ENCODE measurements at places on chromosomes 2 and 18.

DNA sequence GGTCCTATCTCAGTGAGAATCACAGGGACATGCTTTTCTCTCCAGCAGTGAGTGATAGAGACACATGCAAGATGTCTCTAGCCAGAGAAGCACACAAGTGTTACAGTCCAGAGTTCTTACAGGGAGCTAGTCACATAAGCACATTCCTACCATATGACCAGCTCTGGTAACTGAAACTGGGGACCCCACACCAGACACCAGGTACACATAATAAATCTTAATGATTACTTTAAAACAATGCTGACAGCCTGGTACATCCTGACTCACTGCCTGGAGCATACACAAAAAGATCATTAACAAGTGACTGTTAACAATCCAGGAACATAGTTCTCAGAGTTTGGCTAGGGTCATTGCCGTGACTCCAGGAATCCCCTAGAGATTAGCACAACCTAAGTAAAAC lies 53.6 kb downstream of the GALNT1 start:
- H3K36me3 ChIP-seq: no peaks in the 10 kb centered on the region
- H3K4me1 ChIP-seq: no peaks in the 10 kb centered on the region
- DNase-seq: no peak
- H3K4me3 ChIP-seq: no peak overlapping the region
- H3K27me3 ChIP-seq: no peaks in the 10 kb centered on the region

- no peak overlapping the region for H3K4me3 ChIP-seq
- no peaks in the 10 kb centered on the region for H3K4me1 ChIP-seq
- no peak for DNase-seq
- peaks cover 93% of the 10 kb centered on the region for H3K36me3 ChIP-seq
- H3K27me3 ChIP-seq: no peaks in the 10 kb centered on the region
These were observed 51.0 kb downstream of the ACTR3 start for GRCh38 chr2:113940891-113941290.

GRCh38 chr2:179518830-179519229 lies 254.2 kb upstream of the SESTD1 start:
- no peak overlapping the region for H3K4me3 ChIP-seq
- no peak overlapping the region for H3K27ac ChIP-seq
- H3K27me3 ChIP-seq: no peaks in the 10 kb centered on the region
- no peaks in the 10 kb centered on the region for H3K4me1 ChIP-seq
- H3K36me3 ChIP-seq: no peaks in the 10 kb centered on the region

GRCh38 chr2:61670591-61671501 lies 132.7 kb upstream of the XPO1 start:
- H3K4me3 ChIP-seq: peak overlapping the region; percentile 79
- DNase-seq: no peak
- H3K36me3 ChIP-seq: no peaks in the 10 kb centered on the region
- H3K27me3 ChIP-seq: no peaks in the 10 kb centered on the region
- peaks cover 8% of the 10 kb centered on the region for H3K4me1 ChIP-seq
- H3K27ac ChIP-seq: peak overlapping the region; percentile 43

DNA sequence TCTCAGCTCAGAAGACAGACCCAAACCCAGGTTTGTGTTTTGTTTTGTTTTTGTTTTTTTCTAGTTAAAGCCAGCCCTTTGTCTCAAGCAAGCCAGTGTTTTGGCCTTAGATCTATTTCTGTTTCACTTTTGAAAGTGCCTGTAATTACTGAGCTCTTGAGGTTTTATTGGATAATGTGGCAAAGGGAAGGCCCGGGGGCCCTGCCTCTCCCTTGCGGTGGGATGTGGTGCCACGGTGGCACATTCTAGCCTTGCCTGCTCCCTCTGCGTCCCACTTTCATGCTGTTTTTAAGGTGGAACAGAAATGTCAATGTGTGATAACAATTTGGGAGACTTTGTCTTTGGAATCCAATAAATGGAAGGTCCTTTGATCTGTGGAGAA lies 2.5 kb downstream of the HPCAL1 start:
- H3K4me1 ChIP-seq: peaks cover 61% of the 10 kb centered on the region
- peak; percentile 70 for DNase-seq
- no peaks in the 10 kb centered on the region for H3K27me3 ChIP-seq
- H3K36me3 ChIP-seq: peaks cover 2% of the 10 kb centered on the region
- H3K4me3 ChIP-seq: peak overlapping the region; percentile 87

DNA sequence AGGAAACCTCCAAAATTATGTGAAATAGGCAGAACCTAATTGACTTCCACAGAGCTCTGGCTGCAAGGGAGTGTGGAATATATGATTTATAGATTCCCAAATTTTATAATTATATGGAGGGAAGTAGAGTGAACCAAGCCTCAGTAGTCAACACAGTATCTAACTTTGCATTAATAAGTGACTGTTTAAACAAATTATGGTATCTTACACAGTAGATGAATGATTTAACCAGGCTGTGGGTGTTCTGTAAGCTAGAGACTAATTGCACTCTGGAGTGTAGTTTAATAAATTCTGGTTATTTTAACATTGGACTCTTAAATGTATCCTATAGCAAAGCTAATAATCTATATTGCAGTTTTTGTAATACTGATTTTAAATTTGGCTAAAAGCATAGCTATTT lies 183.5 kb downstream of the KIAA1328 start:
- H3K27ac ChIP-seq: no peak overlapping the region
- no peaks in the 10 kb centered on the region for H3K27me3 ChIP-seq
- no peak for DNase-seq
- H3K4me1 ChIP-seq: no peaks in the 10 kb centered on the region

DNA sequence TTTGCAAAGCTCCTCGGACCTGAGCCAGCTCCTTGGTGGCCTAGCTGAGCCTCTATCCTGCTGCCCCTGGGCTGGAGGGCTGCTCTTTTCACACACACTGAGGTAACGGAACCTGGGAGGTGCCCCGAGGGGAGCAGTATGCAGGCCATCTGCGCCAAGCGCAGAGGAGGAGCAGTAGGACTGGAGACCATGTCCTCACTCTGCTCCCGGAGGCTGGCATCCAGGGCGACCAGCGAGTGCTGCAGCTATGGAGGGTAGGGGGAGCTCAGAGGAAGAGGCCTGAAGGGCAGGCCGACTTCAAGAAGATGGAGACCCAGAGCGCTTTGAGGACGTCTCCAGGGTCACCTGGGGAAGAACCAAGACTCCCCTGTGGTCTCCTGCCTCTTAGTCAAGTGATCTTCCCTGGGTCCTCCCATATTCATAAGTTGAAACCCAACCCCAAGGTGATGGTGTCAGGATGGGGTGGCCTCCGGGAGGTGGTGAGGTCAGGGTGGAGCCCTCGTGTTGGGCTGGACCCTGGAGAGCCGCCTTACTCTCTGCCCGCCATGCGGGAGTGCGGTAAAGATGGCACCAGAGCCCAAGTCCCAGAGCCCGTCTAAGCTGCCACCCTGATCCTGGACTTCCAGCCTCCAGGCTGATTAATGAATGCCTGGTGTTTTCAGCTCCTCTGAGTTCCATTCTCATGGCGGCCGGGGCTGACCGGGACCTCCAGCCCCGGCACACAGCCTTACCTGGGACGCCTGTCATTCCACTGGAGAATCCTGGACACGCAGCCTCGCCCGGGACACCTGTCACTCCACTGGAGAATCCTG lies 160.7 kb downstream of the NDUFA10 start:
- DNase-seq: no peak
- H3K27me3 ChIP-seq: no peaks in the 10 kb centered on the region
- no peak overlapping the region for H3K27ac ChIP-seq
- no peaks in the 10 kb centered on the region for H3K4me1 ChIP-seq
- no peaks in the 10 kb centered on the region for H3K36me3 ChIP-seq
- no peak overlapping the region for H3K4me3 ChIP-seq

GRCh38 chr2:194494401-194494800 lies 1162.6 kb upstream of the SLC39A10 start:
- no peaks in the 10 kb centered on the region for H3K27me3 ChIP-seq
- no peaks in the 10 kb centered on the region for H3K4me1 ChIP-seq
- H3K27ac ChIP-seq: no peak overlapping the region
- H3K4me3 ChIP-seq: no peak overlapping the region
- no peak for DNase-seq
